ENCODE measurements at places on chromosomes 5 and 9.
A peak's percentile ranks its signal among the peaks of the same experiment; 100 is the strongest.

DNA sequence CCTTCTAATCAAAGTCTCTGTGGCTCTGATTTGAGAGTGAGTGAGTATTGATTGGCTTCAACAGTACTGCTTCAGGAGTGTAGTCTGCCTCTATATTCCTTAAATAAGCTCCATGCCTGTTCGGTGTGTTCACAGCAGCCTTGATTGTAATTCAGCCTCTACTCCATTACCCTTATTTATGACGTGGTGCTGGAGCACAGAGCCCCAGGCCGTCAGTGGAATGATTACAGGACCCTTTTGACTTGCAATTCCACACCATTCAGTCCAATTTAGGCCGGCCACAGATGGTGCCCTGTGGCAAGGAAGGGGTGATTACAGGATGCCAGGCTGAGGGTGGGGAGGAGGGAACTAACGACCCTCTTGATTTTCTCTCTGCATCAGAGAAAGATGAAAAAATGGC is 110.3 kb downstream of the ASTN2 start:
- no peak for DNase-seq

GRCh38 chr9:133844398-133844784 is 106.2 kb upstream of the SARDH start:
- no peak for DNase-seq

DNA sequence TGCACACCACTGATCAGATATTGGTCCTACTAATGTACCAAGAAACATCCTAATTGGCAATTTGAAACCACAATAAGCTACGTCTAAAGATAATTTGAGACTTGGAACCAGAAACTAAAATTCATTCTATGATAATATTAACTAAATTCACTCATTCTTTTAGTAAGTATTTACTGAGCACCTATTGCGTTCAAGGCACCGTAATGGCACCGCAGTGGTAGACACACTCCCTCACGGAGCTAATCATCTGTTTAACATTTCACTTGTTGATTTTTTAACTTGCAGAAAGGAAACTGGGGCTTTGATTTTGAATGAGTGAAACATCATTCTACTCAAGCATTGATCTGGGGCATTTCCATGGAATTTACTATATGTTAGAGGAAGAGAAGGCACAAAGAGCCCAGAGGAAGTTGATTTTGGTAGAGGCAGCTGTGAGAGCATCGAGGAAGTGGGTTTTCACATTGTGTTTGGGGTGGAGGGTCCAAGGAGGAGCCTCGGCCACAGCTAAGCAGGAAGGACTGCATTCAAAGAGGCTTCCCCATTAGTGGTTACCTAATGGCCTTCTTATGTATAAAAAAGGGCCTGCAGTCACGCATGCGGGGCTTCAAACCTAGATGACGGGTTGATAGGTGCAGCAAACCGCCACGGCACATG is 7.1 kb downstream of the RAPGEF1 start:
- DNase-seq: peak; percentile 32

DNA sequence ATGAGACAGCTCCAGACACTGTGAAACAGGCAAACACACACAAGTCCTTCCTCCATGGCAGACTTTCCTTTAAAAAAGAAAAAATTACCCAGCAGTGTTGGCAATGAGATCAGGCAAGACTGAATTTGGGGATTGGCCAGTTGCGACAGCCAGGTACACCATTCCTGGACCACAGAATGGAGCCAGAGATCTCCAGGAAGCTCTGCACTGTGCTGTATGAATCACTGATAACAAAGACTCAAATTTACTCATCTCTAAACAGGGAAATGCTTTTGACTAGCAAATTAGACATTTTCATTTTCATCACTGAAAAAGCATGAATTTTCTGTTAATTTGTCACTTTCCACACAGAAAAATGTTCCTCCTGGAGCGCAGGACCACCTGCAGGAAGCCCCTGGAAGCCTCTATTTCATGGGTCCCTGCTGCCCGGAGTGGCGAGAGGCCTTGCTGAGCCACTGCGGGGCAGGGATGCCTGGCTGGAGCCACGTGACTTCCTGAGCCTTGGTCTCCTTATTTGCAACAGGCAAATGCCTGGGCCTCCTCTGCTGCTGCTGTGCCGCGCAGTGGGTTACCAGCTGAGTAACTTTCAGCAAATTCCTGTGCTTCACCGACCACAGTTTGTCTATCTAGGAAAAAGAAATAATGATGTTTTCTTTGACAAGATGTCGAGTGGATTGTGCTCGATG is 185.9 kb upstream of the ZNF618 start:
- DNase-seq: no peak

- no peak for DNase-seq
Observed at GRCh38 chr5:159089675-159090074, 10.0 kb downstream of the EBF1 start.

GRCh38 chr5:146588331-146589027 is 72.5 kb upstream of the GPR151 start:
- DNase-seq: no peak

DNA sequence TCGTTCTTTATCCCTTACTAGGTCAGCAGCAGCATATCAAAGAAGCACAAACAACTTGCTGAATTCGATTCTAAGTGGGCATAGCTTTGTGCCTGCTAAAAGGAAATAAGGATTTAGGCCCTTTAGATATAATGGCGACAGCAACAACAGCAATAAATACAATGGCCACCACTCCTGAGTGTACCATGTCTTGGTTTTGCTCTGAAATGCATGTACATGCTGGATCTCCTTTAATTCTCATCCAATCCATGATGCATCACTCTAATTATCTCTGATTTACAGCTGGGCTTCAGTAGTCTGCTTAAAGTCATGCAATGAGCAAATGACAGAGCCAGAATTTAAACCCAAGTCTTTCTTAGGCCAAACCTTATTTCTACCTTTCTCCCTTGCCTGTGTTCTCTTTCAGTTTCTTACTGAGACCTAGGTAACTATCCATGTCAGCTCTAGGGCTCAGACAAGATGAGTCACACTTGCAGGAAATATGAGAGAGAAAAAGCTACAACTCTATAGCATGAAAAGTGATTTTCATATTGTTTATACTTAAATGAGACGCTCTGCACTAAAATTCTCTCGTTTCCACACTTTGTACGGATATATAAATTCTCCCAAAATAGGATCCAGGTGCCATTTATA is 111.8 kb downstream of the HMHB1 start:
- DNase-seq: no peak

GRCh38 chr5:148808864-148809642 is 17.4 kb upstream of the ADRB2 start:
- peak; percentile 23 for DNase-seq

GRCh38 chr5:133106761-133107572 is 55.2 kb downstream of the HSPA4 start:
- no peak for DNase-seq

- no peak for DNase-seq
Observed at GRCh38 chr5:79200573-79201183, 35.3 kb upstream of the JMY start.

- DNase-seq: no peak
Observed at GRCh38 chr5:7705261-7705660, 145.7 kb downstream of the CFAP90 start.

GRCh38 chr5:101306391-101307137 is 403.5 kb upstream of the ST8SIA4 start:
- no peak for DNase-seq

DNA sequence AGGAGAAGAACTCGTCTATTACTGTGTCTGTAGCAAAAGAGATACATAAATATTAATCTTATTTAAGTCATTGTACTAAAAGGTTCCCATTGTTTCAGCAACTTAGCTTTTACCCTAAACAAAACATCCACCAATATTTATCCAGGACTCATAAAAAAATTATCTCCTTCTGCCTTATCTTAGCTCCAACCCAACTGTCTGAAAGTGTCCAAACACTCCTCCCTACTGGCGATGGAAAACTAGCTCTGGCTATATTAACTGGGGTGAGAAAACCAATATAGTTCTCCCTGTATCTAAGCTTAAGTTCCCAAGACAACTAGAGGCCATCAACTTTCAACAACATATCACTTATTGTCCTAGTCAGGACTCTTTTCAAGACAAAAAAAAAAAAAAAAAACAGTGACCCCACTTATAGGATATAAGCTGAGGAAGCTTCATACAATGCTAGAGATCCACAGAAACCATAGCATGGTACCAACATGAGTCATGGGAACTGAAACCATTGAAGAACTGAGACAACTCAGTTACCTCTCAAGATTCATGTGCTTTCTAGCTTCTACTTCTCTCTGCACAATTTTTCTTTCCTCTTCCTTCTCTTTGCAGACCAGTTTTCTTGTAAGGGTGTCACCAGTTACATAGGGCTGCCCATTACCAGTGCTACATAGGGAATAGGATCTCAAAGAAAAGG is 150.7 kb upstream of the RASA1 start:
- no peak for DNase-seq

DNA sequence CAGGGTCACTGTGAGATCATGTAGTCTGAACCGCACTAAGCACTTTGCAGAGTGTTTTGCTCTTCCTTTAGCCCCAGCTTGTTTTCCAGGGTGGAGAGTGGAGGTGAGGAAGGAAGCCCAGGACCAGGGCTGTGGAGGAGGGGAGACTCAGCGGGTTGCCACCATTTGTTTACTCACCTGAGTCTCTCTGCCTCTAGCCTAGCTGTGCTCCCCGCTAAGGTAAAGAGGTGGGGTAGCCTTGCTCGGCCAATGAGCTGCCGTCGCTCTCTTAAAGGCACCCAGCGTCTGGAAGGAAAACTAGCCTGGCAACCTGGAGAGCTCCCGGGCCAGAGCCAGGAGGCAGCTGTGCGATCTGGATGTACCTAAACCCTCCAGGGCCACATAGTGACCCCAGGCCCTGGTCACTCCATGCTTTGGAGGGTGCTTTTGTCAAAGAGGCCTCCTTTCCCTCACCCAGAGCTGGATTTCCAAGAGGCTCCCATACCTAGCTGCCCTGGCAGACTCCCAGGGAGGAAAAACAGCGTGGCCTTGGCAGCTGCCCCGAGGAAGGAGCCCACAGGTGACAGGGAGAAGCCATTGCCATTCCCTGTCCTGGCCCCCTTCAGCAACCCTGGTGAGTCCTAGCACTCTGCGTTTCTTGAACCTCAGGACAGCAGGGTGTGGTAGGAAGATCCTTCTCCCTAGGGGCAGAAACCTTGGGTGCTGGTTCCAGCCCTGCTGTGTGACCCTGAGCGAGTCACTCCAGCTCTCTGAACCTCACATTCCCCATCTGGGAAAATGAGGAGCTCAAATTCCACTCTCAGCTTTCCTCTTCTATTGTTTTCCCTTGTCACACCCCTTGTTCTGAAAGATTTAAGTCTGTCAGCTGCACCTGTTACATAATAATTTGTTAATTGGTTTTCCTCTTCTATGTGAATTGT is 42.4 kb upstream of the LARP1 start:
- DNase-seq: no peak

DNA sequence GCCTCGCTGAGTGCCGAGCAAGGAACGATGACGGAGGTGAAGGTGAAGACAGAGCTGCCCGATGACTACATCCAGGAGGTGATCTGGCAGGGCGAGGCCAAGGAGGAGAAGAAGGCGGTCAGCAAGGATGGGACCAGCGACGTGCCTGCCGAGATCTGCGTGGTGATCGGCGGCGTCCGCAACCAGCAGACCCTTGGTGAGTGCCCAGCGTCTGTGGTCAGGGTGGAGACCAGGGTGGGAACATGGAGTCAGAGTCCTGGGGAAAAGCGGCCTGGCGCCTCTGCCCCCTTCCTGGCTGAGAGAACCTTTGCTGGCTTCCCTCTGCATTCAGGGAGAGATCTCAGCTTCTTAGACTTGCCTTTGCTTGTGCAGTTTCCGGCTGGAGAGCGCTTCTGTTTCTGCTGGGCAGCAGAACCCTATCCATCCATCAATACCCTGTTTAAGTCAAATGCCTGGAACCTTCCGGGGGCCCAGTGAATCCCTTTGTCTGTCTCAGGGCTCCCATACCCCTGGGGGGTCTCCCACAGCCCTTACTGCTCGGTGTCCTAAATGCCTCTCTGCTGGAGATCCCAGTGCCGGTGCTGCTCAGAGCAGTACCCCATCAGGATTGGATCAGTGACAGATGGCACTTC is 89.6 kb downstream of the AMBP start:
- DNase-seq: no peak

DNA sequence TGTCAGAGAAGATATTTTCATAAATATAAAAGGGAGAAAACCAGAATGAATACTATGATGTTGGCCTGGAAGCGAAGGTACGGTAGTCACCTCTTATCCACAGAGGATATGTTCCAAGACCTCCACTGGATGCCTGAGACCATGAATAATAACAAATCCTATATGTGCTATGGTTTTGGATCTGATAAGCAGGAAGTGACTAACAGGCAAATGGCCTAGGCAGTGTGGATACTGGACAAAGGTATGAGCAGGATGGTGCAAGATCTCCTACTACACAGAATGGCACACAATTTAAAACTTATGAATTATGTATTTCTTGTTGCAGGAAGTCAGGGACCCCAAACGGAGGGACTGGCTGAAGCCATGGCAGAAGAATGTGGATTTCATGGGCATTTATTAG is 48.2 kb downstream of the ADAMTS12 start:
- DNase-seq: no peak

DNA sequence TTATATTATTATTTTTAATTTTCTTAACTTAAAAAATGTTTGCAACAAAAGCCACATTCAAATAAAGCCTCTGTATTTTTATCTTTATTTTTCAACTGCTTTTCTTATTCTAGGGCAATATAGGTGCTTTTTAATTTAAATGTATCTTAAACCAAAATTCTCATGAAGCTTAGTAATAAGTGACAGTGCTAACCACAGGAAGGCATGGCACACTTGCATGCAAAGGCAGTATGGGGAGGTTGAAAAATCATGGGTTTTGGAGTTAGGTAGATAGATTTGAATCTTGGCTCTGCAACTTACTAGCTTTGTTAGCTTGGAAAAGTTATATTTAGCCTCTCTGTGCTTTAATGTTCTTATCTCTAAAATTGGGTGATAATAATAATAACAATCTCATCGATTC is 458.0 kb downstream of the DMAC1 start:
- DNase-seq: no peak

GRCh38 chr9:4743131-4743875 is 2.3 kb upstream of the AK3 start:
- DNase-seq: no peak

DNA sequence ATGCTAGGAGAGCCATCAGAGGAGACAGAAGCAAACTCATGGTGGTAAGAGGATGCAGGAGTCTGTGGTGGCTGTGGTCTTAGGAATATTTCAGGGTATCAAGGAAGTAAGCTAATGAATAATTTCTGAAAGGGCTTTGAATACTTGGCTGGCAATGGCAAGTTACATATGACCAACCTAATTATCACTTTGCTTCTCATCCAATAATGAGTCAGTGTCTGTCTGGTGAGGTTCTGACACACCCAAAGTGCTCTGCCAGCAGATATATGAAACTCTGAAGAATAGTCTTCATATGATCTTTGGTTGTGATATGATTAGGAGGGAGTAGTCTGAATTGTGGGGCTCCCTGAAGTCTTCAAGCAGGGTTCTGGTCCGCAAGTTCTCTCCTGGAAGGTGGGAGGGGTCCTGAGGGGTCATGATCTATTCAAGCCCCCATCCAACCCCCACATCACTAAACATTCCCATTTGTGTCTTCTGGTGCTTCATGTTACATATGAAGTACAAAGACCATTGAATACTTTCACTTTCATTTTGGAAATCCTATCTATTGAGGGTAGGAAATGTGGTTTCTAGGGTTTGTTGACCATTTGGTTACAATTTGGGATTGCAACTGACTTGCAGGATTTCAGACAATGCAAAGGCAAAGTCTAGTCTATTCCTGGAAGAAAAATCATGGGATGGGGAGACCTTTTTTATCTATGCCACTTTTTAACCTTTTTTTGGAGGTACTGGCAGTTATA is 199.9 kb upstream of the CDKN2B start:
- DNase-seq: no peak

Data from activated CD4-positive, alpha-beta T cell treated with anti-CD3 and anti-CD28 coated beads for 4 hours (primary cell).